Ureter (tissue), 1 donor: ENCODE measurements at places on chromosomes 2 and 18. TPM values are rescaled to one million over a fixed set of nuclear protein-coding genes. Genes with fewer than 3 reads are reported as not detected.

DNA sequence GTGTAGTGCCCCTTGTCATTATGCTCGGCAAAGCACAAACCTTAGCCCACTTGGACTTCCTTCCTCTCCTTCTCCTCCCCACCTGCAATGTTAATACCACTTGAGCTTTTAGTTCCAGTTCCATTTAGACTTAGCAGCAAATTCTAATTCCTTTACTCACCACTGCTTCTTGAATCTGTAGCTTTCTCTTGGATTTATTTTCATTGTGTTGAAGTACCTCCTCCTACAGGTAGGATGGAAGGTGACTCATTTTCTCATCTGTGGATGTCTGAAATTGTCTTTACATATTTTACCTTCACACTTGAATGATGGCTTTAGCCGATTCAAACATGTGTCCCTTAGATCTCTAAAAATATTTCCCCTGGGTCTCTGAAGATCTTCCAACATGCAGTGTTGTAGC lies 32.8 kb upstream of the BIN1 start:
- no peak for DNase-seq

LHCGR gene
- total RNA-seq = not detected

DNA sequence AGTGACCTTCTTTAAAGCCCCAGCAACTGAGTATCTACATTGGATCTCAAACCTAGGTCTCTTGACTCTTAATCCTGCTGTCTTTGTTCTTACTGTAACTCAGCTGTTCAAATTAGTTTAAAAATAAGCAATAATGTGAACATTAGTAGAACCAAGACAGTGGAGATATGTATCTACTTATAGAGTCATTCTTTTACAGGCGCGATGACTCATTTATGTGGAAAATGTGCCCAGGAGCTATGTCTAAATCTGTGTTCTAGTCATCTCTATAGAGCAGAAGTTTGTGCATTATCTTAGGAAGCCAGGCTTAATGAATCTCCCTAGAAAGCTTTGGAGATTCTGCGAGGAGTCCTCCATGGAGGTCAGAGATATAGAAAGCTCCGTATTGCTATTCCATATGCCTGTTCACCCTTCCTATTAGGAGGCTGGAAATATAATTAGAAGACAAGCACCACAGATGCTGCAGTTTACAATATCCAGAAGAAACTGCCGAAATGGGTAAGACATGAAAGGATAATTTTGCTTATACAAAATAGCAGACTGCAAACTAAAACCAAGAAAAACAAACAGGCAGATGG lies 211.6 kb downstream of the TRIB2 start:
- DNase-seq = no peak

GRCh38 chr2:196144513-196145126 lies 26.8 kb downstream of the STK17B start:
- DNase-seq = no peak

ARMC9 gene
- total RNA-seq = 16.0 TPM

TMX3 gene
- total RNA-seq = 67.5 TPM

GRCh38 chr2:30055548-30055947 lies 91.3 kb upstream of the YPEL5 start:
- DNase-seq = no peak

MRPL53 gene
- 71.8 TPM for total RNA-seq

- no peak for DNase-seq
These were observed 59.6 kb upstream of the ZNF516 start for GRCh38 chr18:76554547-76555222.

DNA sequence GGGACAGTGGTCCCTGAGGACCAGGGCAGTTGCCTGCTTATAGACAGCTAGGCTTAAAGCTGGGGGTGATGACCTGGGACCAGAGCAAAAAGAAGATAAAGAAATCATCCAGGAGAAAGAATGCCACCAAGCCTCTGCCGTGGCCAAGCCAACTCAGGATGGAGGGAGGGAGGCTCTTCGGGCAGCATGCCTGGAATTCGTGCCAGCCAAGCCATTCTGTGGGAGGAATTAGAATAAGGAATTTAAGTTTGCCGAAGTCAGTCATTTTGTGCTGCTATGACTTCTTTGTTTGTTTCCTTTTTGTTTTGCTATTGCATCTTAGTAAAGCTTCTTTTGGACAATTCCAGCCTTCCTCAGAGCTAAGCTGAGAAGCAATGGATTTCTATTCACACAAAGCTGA lies 124.1 kb downstream of the EN1 start:
- DNase-seq = no peak

DNA sequence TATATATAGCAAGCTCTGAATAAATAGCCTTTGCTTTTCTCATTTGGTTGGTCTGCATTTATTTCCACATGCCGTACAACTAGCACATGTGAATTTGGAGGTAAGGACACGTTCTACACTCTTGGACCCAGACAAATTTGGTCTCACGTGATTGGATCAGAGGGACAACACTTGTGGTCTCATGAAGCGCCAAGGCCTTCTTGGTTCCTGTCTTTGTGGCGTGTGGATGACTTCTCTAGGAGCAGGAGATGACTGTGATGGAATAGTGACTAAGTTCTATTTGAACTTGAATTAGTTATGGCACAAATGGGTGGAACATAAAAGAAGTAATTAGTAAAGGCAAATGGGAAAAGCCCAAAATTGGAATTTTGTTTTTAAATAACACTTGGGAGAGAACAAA lies 206.9 kb downstream of the BCL2 start:
- DNase-seq = no peak

DNA sequence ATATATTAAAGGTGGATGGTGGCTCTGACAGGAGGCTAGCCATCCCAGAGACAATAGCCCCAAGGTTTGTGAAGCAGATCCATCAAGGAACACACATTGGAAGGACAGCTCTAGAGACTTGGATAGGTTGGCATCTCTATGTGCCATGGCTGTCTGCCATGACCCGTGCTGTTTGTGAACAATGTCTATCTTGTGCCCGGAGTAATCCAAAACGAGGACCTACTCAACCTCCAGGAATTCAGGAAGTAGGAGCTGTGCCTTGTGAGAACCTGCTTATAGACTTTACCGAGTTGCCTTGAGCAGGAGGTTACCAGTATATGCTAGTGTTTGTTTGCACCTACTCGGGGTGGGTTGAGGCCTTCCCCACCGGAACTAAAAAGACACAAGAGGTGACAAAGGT lies 43.1 kb upstream of the SELENOI start:
- DNase-seq = no peak

ST8SIA5 gene
- total RNA-seq = not detected

DNA sequence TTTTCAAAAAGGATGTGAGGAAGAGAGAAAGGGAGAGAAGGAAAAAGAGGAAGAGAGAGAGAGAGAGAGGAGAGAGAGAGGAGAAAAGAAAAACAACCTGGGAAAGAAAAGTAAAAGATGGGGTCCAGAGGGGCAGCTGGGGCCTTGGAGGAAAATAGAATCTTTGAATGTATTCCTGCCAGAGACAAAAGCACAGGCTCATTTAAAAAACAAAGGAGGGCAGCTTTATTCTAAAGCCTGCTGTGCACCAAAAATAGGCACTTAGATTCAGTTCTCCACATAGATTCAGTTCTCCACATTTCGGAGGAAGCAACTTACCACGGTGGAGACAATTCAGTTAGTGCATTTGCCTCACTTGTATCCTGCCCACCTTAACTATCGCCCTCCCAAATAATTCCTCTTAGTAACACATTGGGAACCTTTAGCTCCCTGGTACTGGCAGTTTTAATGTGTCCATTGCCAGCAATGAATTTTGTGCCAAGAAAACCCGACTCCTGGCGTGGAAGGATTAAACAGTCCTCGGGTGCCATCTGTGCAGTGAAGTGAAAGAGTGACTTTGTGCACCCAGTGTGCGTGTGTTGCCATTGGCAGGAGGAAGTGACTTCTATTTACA lies 71.3 kb downstream of the DPP4 start:
- DNase-seq = no peak

DNA sequence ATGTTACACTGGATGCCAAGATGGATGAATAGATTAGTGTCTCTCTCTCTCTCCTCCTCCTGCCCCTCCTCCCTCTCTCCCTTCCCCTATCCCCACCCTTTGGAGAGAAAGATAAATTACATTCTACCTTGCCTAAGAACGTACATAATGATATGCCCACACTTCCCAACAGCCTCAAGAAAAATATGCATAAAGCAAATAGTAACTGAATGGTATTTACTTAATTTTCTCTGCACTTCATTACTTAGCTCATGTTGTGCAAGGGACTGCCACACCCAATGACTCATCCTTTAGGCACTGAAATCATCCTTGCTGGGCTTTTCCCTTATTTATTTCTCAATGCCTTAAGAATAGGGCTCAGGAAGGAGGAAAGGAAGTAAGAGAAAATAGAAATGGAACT lies 137.3 kb upstream of the PID1 start:
- peak; percentile 53 for DNase-seq

- no peak for DNase-seq
These were observed 29.9 kb downstream of the IL18R1 start for GRCh38 chr2:102385522-102385921.

REG3G gene
- total RNA-seq = not detected

DNA sequence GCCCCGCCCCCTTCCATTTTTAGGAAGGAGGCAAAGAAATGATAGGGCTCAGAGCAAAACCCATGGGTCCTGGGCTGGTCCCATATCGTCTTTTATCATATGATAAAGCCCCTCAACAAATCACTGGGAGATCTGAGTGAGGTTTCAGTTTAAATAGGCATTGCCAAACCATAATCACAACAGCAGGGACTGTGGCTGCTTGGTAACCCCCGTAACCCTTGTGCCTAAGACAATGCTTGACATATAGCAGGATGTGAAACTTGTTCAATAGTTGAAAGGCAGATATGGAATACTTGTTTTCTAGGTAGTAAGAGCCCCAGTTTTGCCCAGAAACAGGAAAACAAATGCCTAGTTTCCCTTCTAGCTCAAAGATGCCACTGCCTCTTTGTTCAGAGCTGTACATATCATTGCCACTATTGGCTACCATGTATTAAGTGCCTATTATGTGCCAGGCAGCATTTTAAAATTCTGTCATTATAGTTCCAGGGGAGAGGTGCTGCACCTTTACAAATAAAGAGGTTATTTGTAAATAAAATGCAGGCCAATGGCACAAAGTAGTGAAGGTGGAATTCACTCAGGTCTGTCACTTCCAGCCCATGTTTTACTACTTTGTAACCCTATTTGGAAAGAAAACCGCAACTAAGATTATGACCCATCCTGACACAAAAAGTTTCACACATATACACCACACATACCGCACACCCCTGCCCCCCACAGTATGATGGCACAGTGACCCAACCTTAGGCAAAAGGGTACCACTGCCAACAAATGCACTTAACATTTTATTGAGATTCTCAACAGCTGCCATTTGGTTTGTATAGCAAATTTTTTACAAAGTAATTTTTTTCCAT lies 14.2 kb downstream of the NAGK start:
- DNase-seq = no peak

CD8A gene
- total RNA-seq = 10.9 TPM

GRCh38 chr18:24068945-24069693 lies 54.6 kb downstream of the TTC39C start:
- DNase-seq = no peak

UGT1A4 gene
- 23.2 TPM for total RNA-seq

CXCR4 gene
- total RNA-seq = 23.2 TPM

DNA sequence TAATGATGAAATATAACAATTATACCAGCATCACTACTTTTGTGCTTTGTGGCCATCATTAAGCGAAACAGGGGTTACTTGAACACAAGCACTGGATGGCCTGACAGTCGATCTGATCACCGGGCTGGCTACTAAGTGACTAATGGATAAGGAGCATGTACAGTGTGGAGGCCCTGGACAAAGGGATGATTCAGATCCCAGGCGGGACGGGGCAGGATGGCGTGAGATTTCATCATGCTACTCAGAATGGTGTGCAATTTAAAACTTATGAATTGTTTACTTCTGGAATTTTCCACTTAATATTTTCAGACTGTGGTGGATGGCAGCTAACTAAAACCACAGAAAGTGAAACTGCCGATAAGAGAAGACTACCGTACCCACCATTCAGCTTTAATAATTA lies 7.0 kb upstream of the CLIP4 start:
- no peak for DNase-seq

RMND5A gene
- total RNA-seq = 23.1 TPM
